Neural crest cell (in vitro differentiated cells): ENCODE measurements at places on chromosomes 12 and 14. TPM values are rescaled to one million over a fixed set of nuclear protein-coding genes. Genes with fewer than 3 reads are reported as not detected.

DNA sequence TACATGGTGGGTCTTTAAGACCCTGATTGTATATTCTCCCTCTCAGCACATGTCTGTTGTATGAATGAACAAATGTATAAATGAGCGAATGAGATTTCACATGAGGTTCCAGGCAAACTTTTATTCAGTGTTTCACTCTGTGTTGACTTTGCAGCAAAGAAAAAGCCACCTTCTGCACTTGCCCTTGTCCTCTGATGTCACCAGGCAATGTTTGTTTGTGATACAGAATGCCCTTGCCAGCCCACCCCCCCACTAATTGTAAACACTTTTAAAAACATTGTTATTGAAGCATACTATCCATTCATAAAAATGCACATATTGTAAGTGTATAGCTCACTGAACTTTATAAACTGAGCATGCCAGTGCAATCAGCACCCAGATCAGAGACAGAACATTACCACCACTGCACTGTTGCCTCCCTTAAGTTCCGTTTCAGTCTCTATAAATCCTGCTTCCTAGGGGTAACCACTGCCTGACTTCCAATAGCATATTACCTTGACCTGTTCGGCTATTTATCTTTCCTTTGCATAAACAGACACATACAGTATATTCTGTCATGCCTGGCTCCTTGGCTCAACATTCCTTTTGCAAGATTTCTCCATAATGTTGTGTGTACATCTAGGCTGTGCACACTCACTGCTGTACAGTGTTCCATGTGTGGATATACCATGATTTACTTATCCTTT is 11.3 kb upstream of the LTA4H start:
- no peak for DNase-seq

- DNase-seq = no peak
Measured at GRCh38 chr12:59828521-59828920, 232.7 kb downstream of the SLC16A7 start.

DNA sequence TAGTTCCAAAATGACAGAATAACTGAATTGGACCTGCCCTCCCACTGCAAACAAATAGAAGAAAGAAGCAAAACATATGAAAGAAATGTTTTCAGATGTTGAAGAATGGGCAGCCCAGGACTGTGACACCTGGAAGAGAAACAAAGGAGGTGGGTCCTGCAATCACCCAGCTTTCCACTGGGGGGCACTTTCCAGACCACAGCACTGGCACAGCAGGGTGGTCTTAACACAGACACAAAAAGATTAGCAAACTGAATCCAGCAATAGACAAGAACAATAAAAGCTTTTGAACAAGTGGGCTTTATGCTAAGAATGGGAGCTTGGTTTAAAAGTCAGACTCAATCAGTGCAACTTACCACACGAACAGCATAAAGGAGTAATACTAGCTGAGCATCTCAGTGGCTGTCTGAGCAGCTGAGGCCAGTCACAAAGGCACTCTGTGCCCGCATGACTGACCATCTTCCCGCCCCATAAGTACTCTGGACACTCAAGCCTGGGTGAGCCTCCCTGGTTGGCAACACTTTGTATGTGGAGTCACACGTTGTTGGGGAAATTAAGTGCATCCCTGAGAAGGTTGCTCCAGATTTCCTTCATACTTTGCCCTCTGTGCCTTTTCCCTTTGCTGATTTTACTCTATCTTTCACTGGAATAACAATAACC is 27.7 kb downstream of the JKAMP start:
- DNase-seq = peak; percentile 44

DNA sequence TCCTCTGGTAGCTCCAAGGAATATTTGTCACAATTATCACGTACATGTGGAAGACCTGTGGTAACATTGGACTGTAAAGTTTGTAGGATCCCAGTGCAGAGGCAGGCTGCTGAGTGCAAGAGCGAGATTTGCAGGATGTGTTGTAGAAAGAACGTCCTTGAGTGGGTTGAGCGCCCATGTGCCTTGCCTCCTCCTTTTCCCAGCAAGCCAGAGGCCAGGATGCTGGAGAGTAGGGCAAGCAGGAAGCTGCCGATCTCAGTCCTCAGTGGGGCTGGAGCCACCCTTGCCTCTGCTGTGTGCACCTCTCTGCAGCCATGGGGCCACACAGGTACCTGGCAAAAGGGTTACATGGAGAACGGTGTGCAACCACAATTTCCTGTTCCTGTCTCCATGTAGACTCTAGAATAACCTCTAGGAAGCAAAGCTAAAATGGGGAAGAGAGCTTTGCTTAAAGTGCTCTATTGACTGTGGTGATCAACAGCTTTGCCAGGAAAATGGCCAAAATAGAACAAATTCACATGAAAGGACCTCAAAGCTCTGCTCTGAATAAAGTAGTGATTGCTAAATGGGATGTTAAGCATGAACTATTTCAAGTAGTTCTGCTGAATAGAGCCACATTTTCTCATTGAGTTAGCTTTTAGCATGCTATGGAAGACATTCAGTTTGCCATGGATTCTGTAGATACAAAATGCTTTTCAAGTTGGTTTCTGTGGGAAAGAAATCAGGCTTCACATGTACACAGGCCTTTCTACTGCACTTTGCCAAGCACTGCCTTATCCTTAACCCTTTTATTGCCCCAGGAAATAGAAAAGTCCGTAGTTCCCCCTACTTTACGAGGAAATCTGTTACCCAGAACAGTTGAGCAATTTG is 37.4 kb downstream of the ANKRD9 start:
- DNase-seq = no peak

GRCh38 chr12:120381752-120382419 is 12.9 kb upstream of the MSI1 start:
- no peak for DNase-seq

DNA sequence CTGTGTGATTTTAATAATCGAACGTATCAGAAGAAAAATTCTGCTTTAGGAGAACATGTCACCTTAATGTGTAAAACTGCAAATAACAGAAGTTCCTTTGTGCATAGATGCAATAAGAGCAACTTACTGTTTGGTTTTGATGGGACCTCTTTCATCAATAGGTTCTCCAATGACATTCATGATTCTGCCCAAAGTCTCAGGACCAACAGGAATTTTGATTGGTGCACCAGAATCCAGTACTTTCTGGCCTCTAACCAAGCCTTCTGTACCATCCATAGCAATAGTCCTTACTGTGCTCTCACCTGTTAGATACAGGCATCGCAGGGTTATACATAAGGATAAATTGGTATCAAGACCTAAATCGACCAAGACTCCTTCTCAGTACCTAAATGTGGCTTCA is 1.1 kb downstream of the ATP5F1B start:
- DNase-seq = no peak

DNA sequence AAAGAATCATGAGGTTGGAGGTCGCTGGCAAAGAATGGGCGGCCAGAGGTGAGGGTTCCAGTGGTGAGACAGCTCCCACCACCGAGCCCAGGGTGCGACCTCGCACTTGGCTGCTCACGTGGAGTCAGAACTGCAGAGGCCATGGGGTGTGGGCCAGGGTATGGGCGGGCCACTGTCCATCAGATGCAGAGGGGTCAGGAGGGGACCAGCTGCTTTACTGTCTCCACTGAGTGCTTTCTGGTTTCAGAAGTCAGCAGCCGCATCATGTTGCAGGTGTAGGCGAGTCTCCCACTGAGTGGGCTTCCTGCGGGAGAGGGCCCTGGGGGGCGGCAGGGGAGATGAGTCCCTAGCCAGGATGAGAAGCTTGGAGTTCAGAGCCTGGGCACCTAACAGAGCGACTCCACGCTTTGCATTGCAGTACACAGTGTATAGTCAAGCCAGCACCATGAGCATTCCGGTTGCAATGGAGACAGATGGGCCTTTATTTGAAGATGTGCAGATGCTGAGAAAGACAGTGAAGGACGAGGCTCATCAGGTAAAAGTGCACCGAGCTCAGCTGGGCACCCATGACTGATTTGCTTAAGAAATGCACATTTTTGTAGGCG is 46.9 kb upstream of the DYNC1H1 start:
- DNase-seq = no peak

- DNase-seq = no peak
Measured at GRCh38 chr12:121748218-121748570, 35.6 kb downstream of the TMEM120B start.

The TRIM9 gene
- 19.7 and 21.9 TPM in 2 replicates for total RNA-seq

The CLEC9A gene
- total RNA-seq = not detected in 2 replicates

The ZFC3H1 gene
- 40.5 and 42.3 TPM in 2 replicates for total RNA-seq
